Thymus (tissue), 14 donors: ENCODE measurements at places on chromosomes 6 and 20. TPM values are rescaled to one million over a fixed set of nuclear protein-coding genes. Genes with fewer than 3 reads are reported as not detected.

GRCh38 chr6:119514345-119514744 is 164.8 kb upstream of the MAN1A1 start:
- DNase-seq, result no peak

- DNase-seq, result no peak
These were observed 350.0 kb downstream of the QKI start for GRCh38 chr6:163764565-163764964.

ABHD16B gene
- polyA plus RNA-seq, result 0.57 TPM

HAO1 gene
- polyA plus RNA-seq, result 0.02 TPM

CNR1 gene
- 2.6 TPM for polyA plus RNA-seq
